ENCODE measurements at places on chromosomes 5 and 9.

DNA sequence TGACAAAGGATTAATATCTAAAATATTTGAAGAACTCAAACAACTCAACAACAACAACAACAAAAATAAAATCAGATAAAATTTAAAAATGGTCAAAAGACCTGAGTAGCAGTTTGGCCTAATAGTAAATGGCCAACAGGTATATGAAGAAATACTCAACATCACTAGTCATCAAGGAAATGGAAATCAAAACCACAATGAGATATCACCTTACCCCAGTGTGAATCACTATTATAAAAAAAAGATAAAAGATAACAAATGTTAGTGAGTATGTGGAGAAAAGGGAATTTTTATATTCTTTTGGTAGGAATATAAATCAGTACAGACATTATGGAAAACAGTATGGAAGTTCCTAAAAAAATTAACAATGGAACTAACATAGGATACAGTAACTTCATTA lies 247.9 kb upstream of the TRPC7 start:
- DNase-seq, result no peak

DNA sequence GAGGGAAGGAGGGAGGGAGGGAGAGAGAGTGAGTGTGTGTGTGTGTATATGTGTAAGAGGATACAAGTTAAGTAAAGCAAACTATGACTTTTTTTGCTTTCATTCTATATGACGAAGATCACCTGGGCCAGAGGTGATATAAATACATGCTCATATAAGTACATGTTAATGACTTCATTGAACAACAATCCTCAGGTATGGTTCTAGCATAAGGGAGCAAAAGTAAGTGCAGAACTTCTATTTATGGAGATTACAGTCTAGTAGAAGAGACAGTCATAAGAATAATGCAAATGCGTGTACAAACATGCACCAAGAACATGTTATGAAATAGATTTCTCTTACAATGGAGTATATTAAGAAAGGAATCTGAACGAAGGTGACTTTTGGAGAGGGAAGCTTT lies 1804.0 kb downstream of the MAT2B start:
- DNase-seq, result no peak

- no peak for DNase-seq
Observed at GRCh38 chr5:178740921-178741320, 10.5 kb upstream of the ZNF354A start.

DNA sequence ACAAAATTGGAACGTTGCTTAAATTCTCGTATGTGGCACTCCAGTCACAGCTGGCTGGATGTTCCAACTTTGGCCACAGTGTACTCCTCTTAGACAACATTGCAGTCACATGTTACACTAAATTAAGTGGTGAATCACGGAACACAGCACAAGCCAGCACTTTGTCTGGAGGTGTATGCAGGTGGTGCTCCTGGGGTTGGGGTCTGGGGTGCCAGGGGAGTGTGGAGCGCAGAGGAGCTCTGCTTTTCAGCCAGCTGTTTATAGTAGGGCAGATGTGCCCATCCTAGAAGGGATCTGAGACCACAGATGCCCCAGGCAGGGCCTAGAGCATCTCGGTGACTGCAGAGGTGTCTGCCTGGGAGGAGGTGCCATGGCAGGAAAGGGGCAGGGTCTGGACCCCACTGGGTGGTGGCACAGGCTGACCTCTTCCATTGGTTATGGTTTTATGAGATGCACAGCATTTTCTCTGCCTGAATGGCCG lies 82.6 kb downstream of the WNK2 start:
- DNase-seq, result no peak

DNA sequence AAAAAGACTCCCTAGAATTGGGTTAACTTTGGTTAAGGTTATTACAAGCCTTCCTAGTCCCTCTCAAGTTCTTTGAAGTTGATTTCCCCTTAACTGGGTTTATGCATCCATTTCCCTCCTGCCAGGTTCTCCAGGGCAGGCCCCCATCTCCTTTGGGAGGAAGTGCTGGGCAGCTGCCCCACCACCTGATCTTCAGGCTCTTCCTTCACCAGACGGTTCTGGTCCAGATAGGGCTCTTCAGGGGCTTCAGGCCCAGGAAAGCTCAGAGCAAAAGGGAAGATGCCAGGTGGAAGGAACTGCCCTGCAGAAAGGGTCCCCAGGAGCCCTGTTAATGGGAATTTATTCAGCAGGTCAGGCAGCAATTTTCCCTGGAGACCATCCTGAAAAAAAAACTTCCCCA lies 2.1 kb downstream of the SMIM32 start:
- DNase-seq, result no peak

DNA sequence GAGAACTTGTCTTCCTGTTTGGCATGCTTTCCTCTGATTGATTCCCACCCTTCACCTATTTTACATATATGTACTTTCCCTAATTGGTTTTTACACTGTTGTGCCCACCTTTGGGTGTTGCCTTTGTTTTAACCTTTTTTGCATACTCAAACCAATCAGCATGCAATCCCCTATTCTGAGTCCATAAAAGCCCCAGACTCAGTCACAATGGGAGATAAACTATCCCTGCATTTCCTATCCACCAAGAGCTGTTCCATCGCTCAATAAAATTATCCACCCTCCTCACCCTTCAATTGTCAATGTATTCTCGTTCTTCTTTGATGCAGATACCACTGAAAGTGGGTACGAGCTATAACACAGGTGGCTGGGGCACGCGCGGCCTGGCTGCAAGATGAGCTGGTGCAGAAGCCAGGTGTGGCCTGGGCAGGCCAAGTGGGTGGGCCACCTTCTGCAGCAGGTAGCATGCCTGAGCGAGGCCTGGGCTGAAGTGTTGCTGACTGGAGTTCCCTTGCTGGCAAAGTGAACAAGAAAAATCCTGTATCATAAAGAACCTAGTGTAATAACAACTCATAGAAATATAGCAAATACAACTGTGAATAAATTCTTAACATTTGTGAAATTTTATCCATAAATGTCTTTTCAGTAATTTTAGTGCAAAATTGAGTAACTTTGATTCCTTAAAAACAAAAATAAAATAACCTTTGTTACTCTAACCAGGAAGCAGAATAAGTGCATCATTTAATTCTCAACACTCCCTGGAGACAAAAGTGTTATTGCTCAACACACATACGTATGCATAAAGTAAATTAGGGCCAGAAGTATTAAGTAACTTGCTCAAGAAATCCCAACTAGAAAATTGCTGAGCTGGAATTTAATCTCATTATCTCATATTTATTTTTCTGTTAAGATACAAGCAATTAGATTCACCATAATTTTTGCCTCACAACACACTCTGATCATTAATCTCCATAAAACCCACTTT lies 685.3 kb upstream of the EDIL3 start:
- no peak for DNase-seq

- DNase-seq, result no peak
Observed at GRCh38 chr9:125497906-125498305, 209.1 kb downstream of the MAPKAP1 start.

- no peak for DNase-seq
Observed at GRCh38 chr9:272251-273213, 57.9 kb downstream of the DOCK8 start.

DNA sequence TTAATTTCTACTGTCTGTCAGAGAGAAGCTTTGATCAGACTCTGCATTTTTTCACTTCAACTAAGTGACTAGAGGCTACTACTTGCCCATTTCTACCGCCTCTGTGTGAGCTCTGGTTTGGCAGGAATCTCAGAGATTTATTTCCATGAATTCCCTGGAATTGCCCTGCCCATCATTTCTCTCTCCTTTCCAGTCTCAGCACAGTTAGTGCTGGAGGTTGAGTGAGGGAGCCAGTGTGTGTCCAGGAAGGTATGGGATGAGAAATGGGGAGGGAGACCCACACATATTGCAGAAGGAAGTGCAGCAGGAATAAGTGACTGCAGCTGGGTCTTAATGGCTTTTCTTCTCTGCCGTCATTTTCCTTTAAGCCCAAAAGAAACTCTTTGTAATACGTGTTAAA lies 443.1 kb upstream of the ZNF462 start:
- DNase-seq, result no peak

DNA sequence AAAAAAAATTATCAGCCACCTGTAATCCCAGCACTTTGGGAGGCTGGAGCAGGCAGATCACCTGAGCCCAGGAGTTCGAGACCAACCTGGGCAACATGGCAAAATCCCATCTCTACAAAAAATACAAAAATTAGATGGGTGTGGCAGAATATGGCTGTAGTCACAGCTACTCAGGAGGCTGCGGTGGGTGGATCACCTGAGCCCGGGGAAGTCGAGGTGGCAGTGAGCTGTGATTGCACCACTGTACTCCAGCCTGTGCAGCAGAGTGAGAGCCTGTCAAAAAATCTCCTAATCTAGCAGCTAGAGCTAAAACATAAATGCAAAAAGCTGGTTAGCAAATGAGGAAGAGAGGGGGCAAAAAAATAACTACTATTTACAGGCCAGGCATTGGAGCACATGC lies 12.0 kb downstream of the PSMB7 start:
- no peak for DNase-seq

GRCh38 chr9:122127396-122127798 lies 32.2 kb downstream of the NDUFA8 start:
- no peak for DNase-seq

- DNase-seq, result no peak
Observed at GRCh38 chr5:10681731-10682679, 79.0 kb downstream of the DAP start.

GRCh38 chr5:433836-434235 lies 9.1 kb upstream of the EXOC3 start:
- no peak for DNase-seq

- no peak for DNase-seq
Observed at GRCh38 chr5:147898875-147899401, 7.4 kb downstream of the C5orf46 start.

DNA sequence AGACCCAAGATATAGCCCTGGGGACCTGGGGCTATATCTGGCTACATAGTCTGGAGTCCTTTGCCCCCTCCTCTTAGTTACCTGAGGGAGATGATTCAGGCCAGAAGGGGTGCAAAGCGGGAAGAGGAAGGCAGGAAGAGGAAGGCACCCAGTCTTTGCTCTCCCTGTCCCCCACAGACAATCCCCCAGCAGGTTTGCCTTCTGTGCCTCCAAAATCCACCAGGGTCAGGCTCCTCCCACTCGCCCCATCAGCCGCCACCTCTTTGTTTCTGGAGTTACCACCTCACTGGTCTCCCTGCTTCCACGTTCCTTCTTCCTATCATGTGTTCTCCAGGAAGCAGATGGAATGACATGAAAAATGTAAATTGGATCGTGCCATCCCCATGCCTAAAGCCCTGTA lies 31.2 kb upstream of the FABP6 start:
- DNase-seq, result no peak

GRCh38 chr9:120846251-120846889 lies 3.6 kb upstream of the PSMD5 start:
- DNase-seq, result no peak

- DNase-seq, result no peak
Observed at GRCh38 chr9:86035827-86036440, 63.4 kb downstream of the GOLM1 start.

- DNase-seq, result no peak
Observed at GRCh38 chr5:150288361-150288760, 1.2 kb downstream of the CAMK2A start.

DNA sequence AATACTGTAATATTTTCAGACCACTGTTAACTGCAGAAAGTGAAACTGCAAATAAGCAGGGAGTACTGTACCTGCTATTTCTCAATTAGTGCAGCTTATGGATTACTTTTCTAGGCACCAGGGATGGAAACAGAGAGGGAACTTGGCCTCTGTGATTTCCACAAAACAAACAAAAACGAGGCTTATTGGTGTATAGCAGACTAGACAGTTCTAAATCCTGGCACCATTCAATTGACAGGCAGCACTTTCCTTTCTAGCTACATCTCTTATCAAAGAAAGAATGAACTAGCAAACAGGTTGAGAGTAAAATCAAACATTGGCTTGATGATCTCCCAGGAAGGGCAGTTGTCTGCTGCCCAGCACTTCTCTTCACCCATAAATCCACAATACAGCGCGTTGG lies 16.0 kb upstream of the IL33 start:
- DNase-seq, result no peak

DNA sequence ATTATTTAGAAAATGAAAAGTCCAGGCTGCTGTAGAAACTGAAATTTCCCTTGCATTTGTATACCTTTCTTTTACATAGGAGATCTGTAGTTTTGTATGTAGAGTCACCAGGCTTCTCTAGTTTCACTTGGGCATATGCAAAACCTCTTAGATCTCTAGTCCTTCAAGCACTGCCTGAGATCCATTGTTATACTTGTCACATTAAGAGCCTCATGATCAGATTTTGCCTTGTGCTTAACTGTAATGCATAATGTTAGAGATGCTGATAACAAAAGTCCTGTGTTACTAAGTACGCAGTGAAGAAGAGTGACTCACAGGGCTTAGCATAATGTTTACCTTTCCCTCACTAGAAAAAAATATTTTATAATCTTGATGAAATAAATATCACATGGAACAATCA lies 250.2 kb downstream of the CYLC2 start:
- DNase-seq, result no peak

GRCh38 chr9:76115982-76116646 lies 225.6 kb downstream of the PCSK5 start:
- DNase-seq, result no peak
